A375 (cell line): ENCODE measurements at places on chromosomes 7 and 10. TPM values are rescaled to one million over a fixed set of nuclear protein-coding genes. Genes with fewer than 3 reads are reported as not detected.

CADPS2 gene
- total RNA-seq, result 14.3 and 14.6 TPM in 2 replicates

OGDHL gene
- 2.7 and 3.0 TPM in 2 replicates for total RNA-seq

EPO gene
- total RNA-seq, result not detected in 2 replicates

FEZF1 gene
- 0.04 and 0.08 TPM in 2 replicates for total RNA-seq

PLXNA4 gene
- 0.45 TPM in 1 of 2 replicates, not detected in the other for total RNA-seq

EN2 gene
- 3.6 and 5.5 TPM in 2 replicates for total RNA-seq
